Stimulated activated CD4-positive, alpha-beta T cell treated with anti-CD3 and anti-CD28 coated beads, TNF-alpha, amount 100 ng/mL, for 4 hours (primary cell): ENCODE measurements at places on chromosomes 1 and 21.

- DNase-seq: no peak
These were observed 135.3 kb downstream of the PPIAL4G start for GRCh38 chr1:148347781-148348180.

GRCh38 chr1:202547215-202547614 is 163.0 kb downstream of the SYT2 start:
- DNase-seq: no peak

- DNase-seq: no peak
These were observed 138.1 kb upstream of the ADAMTS5 start for GRCh38 chr21:27104846-27105431.

DNA sequence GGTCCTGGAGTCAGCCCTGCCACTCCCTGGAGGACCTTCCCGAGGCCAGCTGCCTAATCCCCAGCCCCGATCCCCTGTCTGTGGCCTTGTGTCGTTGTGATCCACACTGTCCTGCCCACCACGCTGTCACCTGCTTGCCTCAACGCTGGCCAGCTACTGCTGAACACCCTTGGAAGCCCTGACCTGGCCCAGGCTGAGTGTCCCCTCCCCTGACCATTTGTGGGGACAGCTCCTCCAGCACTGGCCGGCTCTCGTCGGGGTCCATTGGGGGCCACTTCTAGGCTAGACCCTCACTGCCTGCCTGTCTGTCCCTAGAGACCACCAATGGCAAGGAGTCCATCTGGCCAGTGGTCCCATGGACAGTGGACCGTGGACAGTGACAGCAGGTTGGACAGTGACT is 12.0 kb upstream of the UMODL1 start:
- no peak for DNase-seq

GRCh38 chr1:87143413-87144135 is 185.1 kb upstream of the LMO4 start:
- no peak for DNase-seq

- DNase-seq: no peak
These were observed 23.9 kb downstream of the CTNNBIP1 start for GRCh38 chr1:9886092-9886742.

DNA sequence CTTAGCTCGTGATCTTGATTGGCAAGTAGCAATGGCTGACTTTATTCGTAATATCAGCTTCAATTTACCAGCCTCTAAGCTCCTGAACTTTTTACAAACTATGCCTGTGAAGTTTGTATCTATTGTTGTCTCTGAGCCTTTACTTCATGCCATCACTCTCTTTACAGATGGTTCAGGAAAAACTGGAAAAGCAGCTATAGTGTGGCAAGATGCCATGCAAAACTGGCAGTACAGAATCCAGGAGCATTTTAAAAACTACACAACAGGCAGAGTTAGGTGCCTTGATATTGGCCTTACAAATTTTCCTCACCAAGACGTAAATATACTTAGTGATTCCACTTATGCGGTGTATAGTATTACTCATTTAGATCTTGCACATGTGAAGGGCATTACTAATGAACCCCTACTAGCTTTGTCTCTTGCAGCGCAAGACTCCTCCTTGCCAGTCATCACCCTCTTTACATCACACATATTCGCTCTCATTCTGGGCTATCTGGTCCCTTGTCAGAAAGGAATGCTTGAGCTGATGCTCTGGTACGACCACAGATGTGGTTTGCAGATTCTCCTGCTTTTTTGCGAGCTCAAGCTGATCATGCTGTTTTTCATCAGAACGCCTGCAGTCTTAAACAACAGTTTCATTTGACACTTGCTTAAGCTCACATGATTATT is 36.3 kb downstream of the CLCA1 start:
- DNase-seq: no peak

- no peak for DNase-seq
These were observed 193.9 kb downstream of the SEC16B start for GRCh38 chr1:177775924-177776323.

DNA sequence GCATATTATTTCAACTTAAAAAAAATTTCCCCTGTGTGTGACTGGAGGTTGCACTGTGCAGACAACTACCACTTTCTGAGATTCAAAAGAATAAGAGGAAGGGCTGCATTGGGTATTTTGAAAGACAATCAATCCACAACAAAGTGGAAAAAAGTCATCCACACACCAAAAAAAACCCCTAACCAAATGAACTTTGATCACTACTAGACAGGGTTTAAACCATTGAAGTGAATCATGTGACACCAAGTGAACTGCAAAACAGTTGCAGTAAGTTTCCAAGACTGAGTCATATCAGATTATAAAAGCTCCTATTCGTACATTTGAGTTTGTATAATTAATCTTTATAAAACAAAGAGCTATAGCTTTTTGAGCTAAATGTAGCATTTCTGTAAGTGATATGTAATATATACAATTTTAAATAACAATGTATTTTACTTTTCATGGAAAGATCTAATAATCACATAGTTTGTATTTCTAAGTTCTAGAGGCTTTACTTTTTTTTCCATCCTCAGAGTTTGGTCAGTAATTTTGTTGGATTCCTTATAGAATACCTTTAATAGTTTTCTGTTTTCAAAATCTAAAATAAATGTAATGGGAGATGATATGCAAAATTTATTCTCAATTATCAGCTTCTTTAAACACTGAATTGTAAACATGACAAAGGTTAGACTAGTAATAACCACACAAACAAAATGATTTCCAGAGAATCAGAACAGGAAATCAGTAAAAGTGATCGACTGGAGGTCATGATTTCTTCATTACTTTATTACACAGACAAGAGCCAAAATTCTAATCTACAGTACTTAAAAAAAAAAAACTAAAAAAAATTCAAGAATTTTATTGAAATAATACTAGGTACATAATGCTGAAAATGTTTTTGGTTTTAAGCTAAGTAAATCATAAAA is 50.5 kb upstream of the GFI1 start:
- no peak for DNase-seq

- no peak for DNase-seq
These were observed 34.4 kb upstream of the HP1BP3 start for GRCh38 chr1:20821466-20821865.

- DNase-seq: no peak
These were observed 3.8 kb upstream of the OR2L5 start for GRCh38 chr1:248009681-248010080.

DNA sequence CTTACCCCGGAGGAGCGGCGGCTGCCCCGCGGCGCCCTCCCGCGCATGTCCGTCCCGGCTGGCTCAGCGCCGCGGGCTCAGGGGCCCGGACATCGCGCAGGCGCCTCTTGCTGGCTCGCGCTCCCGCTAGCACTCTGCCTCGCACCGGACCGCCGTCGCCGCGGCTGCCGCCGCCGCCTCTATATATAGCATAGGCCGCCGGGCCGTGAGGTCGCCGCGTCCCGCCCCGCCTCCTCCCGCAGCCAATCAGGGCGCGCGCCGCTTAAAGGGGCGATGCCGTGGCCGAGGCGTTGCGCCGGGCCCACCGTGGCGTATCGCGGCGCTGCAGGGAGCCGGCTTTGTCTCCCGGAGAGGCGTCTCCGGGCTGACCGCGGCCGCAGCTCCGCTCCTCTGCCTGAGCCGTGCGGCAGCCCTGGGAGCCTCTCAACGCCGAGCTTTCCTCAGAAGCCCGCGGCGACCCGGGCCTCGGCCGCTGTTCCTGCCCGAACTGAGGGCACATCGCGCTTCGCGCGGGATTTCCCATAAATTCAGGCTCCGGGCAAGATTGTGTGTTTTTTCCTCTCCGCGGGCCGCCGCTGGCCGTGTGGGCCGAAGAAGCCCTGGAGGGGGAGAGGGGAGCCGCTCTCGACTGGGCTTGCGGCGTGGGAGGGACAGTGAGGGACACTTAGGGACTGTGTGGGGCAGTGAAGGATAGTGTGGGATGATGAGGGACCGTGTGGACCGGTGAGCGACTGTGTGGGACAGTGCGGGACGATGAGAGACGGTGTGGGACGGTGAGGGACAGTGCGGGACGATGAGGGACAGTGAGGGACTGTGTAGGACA is at the start of gene ERRFI1:
Gene ERRFI1, minus strand, starts transcription at position 157 of the 823 bp plus-strand sequence. CDS start 10,690 bp downstream, outside the sequence.
- peak; percentile 78 for DNase-seq

DNA sequence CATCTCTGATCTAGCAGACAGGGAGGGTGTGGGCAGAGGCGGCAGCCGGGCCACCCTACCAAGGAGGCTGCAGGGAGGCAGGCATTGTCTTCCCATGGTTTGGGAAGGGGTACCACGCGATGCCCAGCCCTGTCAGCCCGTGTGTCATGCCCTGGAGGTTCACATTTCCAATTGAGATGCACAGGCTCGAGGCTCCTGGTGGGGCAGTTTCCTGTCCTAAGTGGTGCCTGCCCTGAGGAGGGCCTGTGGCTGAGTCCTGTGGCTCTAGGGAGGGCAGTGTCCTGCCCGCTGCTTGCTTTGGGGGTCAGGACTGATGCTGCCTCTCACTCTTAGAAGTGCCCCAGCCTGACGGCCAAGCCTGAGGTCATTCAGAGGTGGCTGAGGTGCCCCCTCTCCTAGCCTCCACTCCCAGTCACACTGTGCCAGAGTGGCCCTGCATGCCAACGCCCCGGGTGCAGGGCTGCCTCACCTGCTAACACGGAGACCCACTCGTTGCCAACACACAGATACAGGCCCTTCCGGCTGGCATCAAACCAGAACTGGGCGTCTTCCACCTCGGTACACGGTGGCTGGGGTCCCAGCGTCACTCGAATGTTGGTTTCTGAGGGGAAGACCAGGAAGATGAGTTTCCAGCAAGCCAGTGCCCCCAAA is 11.9 kb downstream of the KRTAP10-1 start:
- no peak for DNase-seq

DNA sequence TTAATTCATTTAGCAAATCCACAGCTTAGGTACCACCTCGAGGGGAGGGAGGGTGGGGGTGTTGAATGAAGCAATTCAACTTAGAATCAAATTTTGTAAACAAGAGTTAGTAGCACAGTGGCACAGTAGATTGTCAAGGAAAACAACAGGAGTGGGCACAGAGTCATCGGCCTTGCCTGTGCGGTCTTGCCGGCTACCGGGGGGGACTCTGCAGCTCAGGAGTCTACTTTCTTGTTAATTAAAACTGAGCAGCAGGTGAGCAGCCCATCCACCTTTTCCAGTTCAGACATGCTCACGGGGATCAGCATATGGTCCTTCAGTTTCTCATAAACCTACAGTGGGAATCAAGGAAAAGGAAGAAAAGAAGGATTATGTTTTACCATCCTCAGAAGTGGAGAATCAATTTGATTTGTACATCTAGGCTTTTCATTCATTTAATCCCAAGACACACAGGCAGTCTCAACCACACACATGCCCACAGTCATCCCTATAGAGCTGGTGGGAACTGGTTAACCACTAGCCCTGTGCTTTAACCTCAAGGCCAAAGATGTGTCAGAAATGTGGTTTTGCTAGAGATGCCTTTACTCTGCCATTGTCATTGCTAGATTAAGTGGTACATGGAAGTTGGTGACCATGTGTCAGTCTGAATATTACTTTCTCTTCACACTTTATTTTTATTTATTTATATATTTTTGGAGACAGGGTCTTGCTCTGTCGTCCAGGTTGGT is 45.0 kb upstream of the BCL10 start:
- no peak for DNase-seq

DNA sequence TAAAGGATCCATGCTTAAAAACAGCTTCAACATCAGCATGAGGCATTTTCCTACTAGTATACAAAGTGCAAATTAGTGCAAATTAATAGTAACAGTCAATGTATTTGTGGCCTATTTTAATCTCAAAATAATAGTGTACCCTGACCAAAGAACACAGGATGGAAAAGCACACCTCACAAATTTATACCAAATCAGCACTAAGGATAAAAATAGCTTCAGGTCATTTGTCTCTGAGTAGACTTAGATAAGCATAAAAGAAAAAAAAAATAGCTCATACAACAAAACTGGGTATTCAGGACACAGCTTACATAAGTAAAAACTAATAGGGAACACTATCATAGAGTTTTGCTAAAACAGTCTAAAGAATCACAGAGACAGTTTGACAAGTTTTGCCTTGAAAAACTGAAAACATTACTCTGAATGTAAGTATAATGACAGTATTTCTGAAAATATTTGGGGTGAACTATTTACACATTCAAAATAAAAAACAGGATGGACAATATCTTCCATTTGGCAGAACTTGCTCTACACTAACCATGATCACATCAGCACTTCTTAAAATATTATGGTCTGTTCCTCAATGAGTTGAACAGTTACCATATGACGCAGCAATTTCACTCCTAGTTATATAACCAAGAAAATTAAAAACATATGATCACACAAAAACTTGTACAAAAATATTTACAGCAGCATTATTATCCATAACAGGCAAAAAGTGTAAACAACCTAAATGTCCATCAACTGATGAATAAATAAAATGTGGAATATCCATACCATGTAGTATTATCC is 46.3 kb downstream of the RNF115 start:
- no peak for DNase-seq

GRCh38 chr1:6667139-6667538 is 34.5 kb downstream of the DNAJC11 start:
- no peak for DNase-seq

- DNase-seq: no peak
These were observed 88.1 kb downstream of the UCK2 start for GRCh38 chr1:165915480-165915879.

DNA sequence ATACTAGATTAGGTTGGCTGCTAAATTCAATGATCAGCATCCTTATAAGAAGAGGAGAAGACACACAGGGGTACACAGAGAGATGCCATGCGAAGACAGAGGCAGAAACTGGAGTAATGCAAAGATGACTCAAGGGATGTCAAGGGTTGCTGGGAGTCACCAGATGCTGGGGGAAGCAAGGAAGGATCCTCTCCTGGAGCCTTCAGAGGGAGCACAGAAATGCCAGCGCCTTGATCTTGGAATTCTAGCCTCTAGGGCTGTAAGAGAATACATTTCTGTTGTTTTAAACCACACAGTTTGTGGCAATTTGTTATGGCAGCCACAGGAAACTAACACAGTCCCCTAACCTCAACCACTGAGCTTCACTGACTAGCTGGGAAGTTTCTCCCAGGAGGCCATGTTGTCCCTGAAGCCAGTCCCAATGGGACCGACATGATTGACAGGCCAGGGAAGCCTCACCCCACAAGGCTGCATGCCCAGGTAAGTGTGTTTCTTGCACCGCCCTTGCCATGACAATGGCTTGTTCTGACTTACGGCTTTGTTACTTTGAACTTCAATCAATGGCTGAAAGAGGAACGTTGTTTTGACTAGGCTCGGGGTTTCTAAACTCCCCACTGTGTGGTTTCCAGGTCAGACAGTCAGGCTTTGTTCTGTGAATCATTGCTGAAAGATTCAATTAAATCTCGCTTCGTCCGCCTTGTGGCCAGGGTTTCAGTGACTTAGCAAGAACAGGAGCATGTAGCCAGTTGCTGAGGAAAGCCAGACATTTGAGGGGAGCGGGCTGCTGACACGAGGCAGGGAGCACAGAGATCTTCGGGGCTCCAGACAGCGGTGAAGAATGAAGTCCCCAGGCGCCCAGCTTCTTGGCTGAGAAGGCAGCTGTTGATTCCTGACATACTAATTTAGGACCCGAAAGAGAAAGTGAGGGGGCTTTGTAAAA is 62.3 kb downstream of the RUNX1 start:
- no peak for DNase-seq

GRCh38 chr21:41765420-41765821 is 1.4 kb downstream of the RIPK4 start:
- no peak for DNase-seq

- DNase-seq: peak; percentile 49
These were observed 859 bp upstream of the LRRC8B start for GRCh38 chr1:89523572-89524368.

GRCh38 chr1:227888404-227889046 is 59.2 kb downstream of the WNT9A start:
- DNase-seq: no peak
